ENCODE measurements at places on chromosomes 6 and 20.

GRCh38 chr20:32610472-32611218 is 25.5 kb upstream of the NOL4L start:
- DNase-seq = no peak

DNA sequence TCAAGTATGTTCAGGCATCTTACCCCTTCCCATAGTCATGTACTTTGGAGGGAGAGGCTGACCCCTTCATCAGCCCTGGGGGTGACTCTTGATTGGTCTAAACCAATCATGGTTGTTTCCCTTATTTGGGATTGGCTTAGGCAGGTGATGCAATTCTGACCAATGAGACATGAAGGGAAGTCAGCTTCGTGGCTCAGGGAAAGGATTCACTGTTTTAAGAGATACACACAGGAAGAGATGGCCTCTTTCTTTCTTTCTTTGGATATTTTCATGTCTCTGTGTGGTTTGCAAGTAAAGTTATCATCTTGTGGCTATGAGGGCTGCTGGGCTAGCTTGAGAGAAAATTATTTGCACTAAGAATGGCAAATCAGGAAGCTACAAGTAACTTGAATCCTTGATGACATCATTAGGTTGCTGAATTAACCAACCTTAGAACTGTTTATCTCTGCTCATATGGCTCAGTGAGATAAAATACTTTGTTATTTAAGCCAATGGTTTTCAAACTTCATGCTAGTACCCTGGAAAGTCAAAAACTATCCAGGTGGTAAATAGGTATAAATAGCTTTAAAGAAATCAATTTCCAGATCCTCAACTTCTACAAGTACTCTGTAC is 144.2 kb upstream of the CENPW start:
- DNase-seq = no peak

- no peak for DNase-seq
These were observed 5.7 kb downstream of the LMBRD1 start for GRCh38 chr6:69791065-69791471.

- no peak for DNase-seq
These were observed 517.4 kb upstream of the JARID2 start for GRCh38 chr6:14728396-14729024.
